ENCODE measurements at places on chromosomes 12 and 14.
A peak's percentile ranks its signal among the peaks of the same experiment; 100 is the strongest.

DNA sequence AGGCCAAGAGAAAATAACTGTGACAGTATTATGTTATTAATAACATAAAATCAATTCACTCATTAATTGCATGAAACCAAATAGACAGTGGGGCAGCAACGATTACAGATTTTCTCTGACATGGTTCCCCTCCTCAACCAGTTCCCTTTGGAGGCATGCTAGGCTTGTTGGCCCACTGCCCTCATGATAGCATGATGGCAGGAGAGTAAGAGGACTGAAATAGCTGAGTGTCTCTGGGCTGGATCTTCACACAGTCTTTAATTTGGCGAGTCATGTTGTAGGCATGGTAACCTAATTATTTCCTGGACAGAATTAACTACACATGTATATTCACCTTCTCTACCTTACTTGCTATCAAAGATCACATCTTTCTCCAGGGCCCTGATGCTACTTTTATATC is 266.2 kb upstream of the PELI2 start:
- DNase-seq = no peak

GRCh38 chr14:55777877-55778276 is 197.9 kb downstream of the KTN1 start:
- no peak for DNase-seq

DNA sequence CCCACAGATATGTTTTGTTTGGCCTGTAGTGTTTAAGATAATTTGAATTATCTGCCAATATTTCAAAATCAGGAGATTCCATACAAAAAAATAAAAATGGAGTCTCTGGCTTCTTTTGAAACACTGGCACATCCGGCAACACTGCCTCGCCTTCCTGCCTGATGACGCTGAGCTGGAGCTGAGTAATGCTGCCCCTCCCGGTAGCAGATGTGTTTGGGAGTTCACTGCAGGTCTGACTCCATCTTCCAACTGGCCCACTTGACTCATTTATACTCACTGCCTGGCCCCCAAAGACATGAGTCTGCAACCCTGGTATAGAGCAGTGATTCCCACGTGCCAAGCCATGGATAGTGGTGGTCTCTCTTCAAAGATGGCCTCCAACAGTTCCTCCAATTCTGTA is 7.4 kb downstream of the CIT start:
- peak; percentile 89 for DNase-seq

DNA sequence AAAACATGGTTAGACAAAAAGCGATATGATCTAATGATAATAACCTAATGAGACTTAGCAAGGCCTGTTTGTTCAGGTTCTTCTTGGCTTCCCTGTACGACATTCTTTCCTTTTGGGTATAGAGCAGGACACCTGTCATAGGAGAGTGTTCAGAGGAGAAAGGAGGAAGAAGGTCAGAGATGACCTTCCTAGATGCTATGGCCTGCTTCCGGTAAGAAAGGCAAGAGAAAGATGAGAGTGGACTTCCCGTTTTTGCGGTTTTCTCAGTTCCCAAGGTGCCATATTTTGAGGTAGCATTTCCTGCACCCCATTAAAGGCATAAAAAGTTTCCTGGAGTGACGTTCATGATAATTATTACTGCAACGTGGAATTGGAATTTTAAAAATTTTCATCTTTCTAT is 8.7 kb downstream of the CLEC4E start:
- no peak for DNase-seq

DNA sequence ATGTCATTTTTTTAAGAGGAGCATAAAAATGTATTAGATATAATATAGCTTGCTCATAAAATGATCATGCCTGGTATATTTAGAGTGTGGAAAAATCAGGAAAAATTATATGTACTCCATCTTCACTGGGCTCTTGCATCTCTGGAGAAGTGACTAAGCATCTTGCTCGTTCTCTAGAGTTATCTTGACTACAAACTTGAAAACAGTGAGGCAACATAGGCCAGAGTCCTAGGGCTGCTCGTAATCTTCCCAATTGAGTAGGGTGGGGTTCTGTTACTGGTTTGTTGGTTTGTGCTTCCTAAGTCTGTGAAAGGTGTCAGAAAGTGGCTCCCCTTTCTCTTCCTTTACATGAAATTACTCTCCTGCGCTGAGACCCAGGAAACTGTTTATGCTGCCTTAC is 46.2 kb downstream of the AACS start:
- no peak for DNase-seq

- DNase-seq = peak; percentile 90
Measured at GRCh38 chr12:124032265-124032886, 59.4 kb downstream of the ZNF664 start.

DNA sequence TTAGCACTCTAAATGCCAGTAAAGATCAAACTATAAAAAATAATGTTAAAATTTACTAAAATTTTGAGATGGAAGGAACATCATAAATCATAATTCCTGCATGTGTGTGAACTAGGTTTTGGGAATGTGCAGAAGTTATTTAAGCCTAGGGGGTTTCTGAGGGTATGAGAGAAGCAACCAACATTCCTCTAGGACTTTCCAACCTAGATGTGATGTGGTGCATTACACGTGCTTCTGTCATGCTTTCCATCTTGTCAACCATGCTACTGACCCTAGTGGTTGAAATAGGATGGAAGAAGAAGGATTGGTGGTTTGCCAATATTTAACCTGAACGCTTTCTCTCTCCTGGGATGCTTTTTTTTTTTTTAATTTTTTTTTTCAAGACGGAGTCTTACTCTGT is 209.3 kb downstream of the AEBP2 start:
- no peak for DNase-seq

GRCh38 chr12:71948390-71948789 is 9.7 kb downstream of the TPH2 start:
- no peak for DNase-seq

GRCh38 chr12:105961821-105962671 is 176.7 kb downstream of the NUAK1 start:
- DNase-seq = peak; percentile 33

- peak; percentile 68 for DNase-seq
Measured at GRCh38 chr14:73784181-73784987, 67.2 kb upstream of the PTGR2 start.

DNA sequence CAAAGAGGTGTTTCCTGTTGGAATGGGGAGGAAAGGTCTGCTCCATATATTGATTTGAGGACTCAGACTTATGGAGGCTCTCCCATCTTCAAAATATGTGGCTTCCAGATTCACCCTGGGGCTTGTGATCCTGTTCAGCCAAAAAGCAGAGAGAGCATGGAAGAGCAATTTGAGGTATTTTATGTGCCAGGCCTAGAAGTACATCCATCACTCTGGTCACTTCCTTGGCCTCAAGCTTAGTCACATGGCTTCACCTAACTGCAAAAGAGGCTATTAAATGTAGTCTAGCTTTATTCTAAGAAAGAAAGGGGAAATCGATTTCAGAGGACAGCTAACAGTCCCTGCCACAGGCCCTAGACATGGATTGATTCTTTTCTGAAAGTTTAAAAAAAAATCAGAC is 86.2 kb downstream of the C12orf50 start:
- DNase-seq = no peak

DNA sequence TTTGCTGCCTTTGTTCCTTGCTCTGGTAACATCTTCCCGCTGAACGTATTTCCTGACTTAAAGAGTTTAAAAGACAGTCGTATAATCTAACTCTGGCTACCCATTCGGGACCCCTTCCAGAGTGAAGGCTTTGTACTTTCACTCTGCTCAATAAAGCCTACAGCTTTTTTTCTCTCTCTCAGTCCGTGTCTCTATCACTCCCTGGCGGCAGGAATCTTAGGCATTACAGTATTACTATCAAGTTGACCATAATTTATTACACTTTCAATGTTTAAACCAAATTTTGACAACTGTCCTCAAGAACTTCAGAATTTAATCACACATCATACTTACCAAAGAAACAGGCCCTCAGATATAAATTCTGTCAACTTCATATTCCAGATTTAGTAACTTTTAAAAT is 967.9 kb downstream of the FSCB start:
- no peak for DNase-seq

DNA sequence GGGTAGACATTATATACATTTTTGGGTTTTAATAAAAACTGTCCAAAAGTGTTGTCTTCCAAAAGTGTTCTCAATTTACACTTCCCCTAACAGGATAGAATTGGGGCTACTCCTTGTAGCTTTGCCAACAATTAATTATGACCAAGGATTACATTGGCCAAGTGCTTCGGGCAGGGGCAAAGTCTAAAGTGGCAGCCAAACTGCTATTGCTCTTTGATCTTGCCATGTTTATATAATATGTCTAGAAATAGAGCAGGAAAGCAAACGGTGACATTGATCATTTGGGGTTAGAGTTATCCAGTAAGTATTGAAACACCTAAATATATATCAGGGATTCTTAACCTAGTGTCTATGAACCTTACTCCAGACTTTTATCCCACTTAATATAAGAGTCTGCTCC is 31.2 kb upstream of the IGF1 start:
- no peak for DNase-seq

- no peak for DNase-seq
Measured at GRCh38 chr14:101065246-101065645, 161.7 kb upstream of the RTL1 start.

- no peak for DNase-seq
Measured at GRCh38 chr12:47353508-47353907, 273.7 kb upstream of the AMIGO2 start.

GRCh38 chr12:105554223-105554678 is 223.8 kb downstream of the C12orf75 start:
- no peak for DNase-seq

DNA sequence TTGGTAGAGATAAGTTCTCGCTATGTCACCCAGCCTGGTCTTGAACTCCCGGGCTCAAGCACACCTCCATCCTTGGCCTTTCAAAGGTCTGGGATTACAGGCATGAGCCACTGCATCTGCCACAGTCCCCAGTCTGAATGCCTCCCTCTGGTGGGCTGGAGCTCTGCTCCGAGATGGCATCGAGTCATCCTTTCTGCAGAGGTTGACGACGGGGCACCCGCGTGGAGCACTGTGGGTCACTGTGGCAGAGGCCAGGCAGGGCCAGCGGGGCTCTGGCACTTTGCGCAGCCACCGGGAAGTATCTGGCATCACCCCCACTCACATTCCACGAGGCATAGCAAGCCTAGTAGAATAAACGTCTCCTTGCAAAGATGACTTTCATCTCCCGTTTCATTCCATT is 163.3 kb upstream of the DIO3 start:
- no peak for DNase-seq

DNA sequence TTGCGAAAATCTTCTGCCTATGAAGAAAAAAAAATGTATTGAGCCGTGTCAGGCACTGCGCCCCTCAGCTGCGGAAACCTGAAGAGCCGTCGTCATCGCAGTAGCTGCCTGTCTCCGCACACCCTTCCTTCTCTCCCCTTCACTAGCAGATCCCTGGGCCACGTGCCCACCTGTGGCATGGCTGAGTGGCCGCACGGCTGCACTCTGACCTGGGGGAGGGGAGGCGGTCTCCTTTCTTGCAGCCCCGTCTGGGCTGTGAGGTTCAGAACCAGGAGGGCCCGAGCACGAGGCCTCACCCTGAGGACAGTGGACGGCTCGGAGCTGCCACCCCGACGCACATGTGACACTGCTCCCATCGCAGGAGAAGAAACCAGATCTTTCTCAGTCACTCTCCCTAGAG is 24.9 kb downstream of the PGAM5 start:
- no peak for DNase-seq

- DNase-seq = no peak
Measured at GRCh38 chr14:57865066-57865402, 858 bp downstream of the SLC35F4 start.

GRCh38 chr12:131066886-131067490 is 113.3 kb downstream of the ADGRD1 start:
- DNase-seq = no peak

Data from GM03348 (cell line).